ENCODE measurements at places on chromosomes 11 and 22. TPM values are rescaled to one million over a fixed set of nuclear protein-coding genes. Genes with fewer than 3 reads are reported as not detected.

The PATE2 gene
- total RNA-seq: 0.93 TPM

- DNase-seq: no peak
Observed at GRCh38 chr11:70739091-70739490, 340.8 kb downstream of the CTTN start.

- no peak for DNase-seq
Observed at GRCh38 chr11:90639461-90639993, 416.7 kb upstream of the CHORDC1 start.

DNA sequence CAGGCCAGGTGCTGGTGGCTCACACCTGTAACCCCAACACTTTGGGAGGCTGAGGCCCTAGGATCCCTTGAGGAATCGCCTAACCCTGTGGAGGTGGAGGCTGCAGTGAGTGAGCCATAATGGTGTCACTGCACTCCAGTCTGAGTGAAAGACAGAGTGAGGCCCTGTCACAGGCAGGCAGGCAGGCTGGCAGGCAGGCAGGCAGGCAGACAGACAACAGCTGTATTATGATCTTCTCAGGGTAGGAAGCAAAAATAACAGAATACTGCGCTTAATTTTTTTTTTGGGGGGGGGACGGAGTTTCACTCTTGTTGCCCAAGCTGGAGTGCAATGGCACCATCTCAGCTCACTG, 3901.6 kb upstream of the OR11H1 start:
- DNase-seq: no peak

GRCh38 chr11:1306186-1307162, 3.0 kb downstream of the TOLLIP start:
- no peak for DNase-seq
